CD14-positive monocyte (primary cell): ENCODE measurements at places on chromosomes 1 and 21.

GRCh38 chr1:202235856-202236837 lies 42.5 kb downstream of the LGR6 start:
- DNase-seq, result peak; percentile 57

DNA sequence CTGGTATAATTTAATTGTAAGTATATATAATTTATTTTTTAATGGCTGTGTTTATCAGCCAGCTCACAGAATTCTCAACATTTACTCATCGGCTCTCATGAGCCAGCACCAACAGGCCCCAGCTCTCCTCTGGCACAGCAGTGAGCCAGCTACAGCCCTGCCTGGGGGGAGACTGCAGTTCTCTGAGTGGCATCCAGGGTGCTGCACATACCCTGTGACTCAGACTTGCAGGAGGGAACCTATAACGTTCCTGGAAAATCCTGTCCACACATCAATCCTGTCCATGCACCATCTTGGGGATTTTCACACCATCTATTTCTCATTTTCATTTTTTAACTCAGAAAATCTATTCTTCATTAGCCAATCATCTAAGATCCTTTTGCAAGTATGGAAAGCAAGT lies 36.5 kb downstream of the FHAD1 start:
- no peak for DNase-seq

- DNase-seq, result no peak
Measured at GRCh38 chr1:32870615-32871363, at the start of gene FNDC5. FNDC5 (minus strand) TSS chr1:32870912.

GRCh38 chr1:175191659-175192058 lies 917 bp downstream of the KIAA0040 start:
- DNase-seq, result peak; percentile 55

DNA sequence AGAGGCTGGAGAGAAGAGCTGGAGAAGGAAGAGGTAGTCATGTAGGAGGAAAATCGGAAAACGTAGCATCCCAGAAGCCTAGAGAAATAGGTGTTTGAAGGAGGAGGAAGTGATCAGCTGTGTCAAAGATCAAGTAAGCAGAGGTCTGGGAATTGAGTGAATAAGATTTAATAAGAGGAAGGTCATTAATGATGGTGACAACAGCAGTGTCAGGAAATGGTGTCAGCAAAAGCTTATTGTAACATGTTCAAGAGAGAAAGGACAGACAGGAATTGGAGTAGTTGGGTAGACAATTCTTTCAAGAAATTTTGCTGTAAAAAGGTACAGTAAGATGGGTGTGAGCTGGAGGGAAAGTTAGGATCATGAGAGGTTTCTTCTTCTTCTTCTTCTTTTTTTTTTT lies 41.6 kb upstream of the SLC6A9 start:
- DNase-seq, result peak; percentile 2

DNA sequence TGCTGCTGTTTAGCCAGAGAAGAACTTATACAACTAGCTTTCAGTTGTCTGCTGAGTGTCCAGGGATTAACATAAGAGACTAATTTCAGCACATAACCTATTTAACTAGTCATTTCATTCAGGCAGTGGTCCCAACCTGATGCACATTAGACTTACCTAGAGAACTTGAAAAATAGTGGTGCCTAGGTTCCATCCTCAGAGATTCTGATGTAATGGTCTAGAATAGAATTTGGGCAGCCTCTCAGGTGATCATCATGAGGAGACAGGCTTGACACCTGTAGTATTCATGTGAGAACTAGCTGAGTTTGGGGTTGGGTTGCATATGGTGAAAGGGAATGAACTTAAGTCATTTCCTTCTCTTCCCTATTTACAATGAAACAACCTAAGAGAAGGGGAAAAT lies 24.8 kb downstream of the CNST start:
- DNase-seq, result no peak

DNA sequence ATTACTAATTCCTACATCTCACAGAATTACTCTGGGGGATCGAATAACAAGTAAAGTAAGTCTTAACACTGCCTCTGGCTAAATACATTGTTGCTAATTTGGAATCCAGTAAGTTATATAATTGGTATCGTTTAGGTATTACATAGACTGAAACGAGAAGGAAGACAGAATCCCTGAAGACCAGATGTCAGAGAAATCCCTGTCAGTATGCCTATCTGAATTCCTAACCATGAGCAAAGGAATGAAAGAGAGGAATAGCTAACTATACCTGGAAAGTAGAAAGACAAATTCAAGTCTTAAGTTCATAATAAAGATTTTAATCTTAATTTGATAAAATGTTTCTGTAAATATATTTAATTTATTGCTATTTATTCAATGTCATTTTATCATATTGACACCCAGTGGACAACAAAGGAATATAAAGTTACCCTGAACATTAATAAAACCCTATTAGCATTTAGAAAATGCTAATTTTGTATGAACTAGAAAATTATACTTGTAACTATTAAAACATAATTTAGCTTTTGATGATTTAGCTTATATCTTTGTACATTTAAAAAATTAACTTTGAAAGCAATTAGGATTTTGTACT lies 11.4 kb downstream of the DEPDC1 start:
- DNase-seq, result no peak

GRCh38 chr1:222066539-222066938 lies 324.6 kb upstream of the DUSP10 start:
- DNase-seq, result no peak
